NCI-H774 (cell line): ENCODE measurements at places on chromosomes 3 and 15.
A peak's percentile ranks its signal among the peaks of the same experiment; 100 is the strongest.

GRCh38 chr3:33639889-33640288 is 78.2 kb downstream of the CLASP2 start:
- DNase-seq = no peak

GRCh38 chr15:34126522-34126921 is 24.6 kb downstream of the PGBD4 start:
- no peak for DNase-seq

DNA sequence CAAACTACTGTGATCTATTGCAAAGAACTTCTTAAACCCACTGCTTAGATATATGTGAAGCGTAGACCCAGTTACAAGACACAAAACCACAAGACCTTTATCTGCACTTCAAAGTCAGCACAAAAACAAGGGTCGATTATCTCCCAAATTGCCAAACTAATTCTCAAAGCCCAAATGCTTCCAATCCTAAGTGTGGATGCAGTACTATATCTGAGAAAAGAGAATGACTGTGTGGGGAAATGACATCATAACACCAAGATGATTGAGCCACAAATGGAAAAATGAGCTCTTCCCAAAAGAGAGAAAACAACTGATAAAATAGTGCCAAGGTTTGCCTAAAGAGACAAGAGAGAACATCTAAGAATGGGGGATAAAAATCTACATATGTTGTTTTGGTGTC is 86.2 kb downstream of the MEIS2 start:
- no peak for DNase-seq

DNA sequence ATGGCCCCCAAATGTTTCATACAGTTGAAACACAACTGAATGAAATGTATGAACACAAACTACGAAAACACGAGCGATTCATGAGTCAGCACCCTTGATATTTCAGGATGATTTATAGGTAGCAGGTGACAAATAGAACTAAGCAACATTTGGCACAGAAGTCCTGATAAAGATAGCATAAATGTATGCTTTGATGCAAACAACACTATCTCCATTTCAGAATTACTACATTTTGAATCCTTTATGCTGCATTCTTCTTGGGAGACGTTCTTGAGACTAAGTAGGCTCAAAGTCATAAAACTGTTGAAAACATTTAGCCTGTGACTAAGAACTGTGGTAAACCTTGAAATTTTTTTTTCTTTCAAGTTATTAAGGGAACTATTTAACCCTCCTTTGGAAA is 200.3 kb upstream of the ICE2 start:
- DNase-seq = no peak

DNA sequence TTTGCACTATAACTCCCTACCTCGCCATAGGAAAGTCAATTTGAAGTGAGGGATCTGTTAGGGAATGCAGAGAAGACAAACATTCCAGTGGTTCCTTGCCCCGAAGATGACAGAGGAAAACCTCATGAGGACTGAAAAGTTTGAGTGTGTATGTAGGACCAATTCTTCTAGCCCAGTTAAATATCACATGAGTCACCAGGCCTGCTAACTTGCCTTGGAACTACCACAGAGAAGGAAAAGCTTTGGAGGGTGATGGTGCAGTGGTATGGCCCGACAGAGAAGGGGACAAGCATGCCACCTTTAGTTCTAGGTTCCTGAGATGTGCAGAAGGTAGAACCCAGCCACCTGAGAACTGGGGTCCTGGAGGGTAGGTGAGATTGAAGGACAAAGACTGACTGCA is 2.6 kb upstream of the UPK1B start:
- no peak for DNase-seq

DNA sequence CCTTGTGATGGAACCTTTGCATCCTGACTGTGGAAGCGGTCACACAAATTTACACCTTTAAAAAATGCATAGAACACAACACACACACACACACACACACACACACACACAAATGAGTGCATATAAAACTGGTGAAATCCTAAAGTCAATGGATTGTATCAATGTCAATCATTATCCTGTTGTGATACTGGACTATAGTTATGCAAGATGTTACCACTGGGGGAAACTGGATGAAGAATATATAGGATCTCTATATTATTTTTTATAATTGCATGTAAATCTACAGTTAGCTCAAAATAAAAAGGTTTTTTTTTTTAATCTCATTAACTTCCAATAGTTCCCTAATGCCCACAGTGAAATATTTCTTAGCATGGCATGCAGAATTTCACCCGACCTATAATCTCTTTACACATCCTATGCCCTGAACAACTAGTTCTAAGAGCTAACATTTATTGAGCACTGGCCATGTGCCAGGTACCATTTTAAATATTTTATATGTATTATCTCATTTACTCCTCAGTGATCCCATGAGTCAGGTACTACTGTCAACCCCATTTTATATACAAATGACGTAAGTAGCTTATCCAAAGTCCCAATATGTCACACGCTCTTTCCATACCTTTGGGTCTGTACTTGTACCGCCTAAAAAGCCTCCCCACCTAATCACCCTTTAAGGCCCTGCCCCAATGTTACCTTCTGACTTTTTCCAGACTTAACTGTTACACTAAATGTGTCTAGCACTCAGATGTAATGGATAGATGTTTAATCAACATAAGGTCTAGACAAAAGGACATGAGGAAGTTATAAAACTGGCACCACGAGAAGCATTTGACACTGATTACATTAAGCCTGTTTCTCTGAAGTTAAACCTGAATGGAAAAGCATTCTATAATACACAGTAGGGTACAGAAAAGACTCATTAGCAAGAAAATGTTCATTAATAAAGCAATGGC is 5.5 kb downstream of the ABCC5 start:
- no peak for DNase-seq

DNA sequence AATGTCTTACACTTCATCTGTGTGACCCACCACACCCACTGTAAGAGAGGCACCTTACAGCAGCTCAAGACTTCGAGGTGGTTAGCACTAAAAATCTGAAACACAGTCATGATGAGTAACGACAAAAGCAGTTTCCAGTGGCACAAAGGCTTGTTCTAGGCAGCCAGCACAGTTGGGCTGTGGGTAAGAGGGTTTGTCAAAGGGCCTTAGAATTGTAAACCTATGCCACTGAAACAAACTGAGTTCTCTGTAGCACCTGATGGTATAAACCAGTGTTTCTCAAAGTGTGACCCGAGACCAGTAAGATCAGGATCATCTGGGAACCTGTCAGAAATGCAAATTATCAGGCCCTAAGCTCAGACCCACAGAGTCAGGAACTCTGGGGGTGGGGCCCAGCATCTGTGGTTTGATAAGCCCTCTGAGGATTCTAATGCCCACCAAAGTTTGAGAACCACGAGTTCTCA is 36.5 kb downstream of the DAPK2 start:
- no peak for DNase-seq

DNA sequence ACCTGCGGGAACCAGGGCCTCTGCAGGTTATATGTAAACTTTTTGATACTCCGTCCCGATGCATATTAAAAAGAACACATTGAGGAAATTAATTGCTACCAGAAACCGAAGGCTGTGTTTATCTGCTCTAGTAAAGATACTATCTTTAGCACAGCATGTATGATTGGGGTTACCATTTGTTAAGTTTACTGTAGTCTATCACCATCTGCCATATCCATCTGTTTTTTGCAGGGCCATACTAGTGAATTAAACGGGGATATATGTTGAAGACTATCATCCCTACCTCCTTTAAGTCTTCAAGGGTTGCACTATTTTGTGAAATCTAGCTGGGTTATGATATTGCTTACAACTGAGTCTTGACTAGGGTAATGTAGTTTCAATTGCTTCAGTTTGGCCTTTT is 597.0 kb downstream of the SQOR start:
- DNase-seq = no peak

DNA sequence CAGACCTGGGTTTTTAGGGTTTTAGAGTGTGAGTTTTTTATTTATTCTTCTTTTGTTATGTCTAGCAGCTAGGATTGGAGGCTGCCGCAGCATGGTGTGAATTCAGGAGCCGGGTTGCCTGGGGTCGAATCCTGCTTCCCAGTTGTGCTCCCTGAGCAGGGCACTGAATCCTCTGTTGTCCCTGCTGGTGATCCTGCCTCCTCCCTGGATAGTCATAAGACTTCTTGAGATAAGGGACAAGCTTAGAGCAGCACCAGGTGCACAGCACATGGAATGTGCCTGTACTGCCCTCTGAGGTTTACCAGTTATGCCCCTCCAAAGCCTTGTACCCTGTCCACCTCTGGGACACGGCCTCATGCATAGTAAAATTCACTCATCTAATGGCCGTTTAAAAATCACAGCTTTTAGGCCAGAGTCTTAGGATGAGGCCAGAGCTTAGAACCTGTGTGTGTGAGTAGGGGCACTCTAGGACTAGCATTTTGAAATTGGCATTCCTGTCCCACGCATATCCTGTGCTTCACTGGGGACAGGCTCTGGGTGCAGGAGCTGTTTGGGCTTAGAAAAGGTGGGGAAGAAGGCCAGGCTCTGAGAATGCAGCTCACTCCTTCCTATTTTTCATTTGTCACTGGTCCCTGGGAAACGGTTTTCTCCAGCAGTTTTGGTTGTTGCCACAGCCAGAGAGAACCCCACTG is 47.7 kb downstream of the CHCHD6 start:
- DNase-seq = no peak

- no peak for DNase-seq
These were observed 17.1 kb downstream of the CYP19A1 start for GRCh38 chr15:51321316-51321715.

DNA sequence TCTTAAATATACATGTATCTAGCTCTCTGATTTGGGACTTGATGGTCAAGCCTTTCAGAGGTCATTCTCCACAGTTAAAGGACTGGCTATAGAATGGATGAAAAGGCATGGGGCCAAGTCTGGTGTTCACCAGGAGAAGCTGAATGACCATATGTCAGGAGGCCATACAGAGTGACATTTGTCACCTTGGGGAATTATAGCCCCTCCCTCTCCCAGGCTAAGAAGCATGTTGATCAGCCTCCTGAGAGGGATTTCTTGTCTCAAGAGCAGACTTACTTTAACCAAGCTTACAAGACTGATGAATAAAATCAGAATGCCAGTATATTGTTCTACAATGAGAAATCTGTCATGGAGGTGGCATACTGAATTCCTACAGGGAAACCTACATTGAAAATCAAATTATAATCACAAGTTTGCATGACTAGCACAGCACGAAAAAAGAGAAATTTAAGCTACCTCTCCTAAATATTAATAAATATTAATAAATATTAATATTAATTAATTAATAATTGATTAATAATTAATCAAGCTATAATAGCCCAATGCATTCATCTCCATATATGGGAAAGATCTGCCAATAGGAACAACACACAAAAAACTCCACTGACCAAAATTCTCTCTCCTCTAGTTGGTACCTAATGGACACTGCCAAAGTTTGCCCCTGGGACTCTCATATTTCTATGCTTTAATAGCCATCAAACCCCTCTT is 47.3 kb downstream of the ATP8B4 start:
- DNase-seq = no peak

GRCh38 chr3:129576514-129577352 is 29.7 kb downstream of the PLXND1 start:
- DNase-seq = peak; percentile 70

GRCh38 chr3:33915796-33916546 is 117.5 kb downstream of the PDCD6IP start:
- no peak for DNase-seq

- DNase-seq = no peak
These were observed 62.2 kb downstream of the MB21D2 start for GRCh38 chr3:192855434-192855833.

GRCh38 chr3:54671511-54671910 is 256.3 kb downstream of the LRTM1 start:
- no peak for DNase-seq

DNA sequence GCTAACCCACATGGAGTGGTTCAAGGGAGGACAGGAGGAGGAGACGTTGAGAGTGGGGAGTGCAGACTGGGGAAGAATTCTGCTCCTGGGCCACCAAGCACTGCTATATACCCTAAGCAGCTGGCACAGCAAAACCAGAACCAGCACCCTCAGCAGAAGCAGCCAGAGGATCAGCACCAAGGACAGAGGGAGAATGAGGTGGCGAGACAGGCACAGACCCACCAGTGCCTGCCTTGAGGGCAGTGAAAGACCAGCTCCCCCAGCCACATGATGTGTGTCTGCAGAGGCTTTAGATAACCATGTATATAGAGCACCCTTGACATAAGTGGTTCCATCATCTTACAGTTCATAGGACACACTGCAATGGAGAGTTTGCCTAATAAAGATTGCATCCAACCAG is 319.0 kb downstream of the GABRB3 start:
- no peak for DNase-seq

- no peak for DNase-seq
These were observed 27.4 kb upstream of the ROPN1 start for GRCh38 chr3:124019291-124019690.

DNA sequence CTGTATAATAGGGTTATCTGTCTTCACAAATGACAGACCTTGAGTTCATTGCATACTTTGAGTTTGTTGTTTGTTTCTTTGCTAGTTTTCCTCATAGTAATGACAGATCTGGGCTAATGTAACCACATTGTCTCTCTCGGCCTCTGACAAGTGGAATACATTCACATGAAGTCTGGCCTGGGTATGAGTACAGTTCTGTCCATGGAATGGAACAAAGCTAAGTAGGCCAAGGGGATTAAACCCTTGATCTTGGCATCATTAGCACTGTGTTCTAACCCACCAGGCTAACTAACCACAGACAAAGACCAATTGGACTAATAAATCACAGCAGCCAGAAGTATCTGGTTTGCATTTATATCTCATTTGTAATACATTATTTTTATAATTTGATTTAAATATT is 7.6 kb upstream of the VGLL3 start:
- DNase-seq = no peak

DNA sequence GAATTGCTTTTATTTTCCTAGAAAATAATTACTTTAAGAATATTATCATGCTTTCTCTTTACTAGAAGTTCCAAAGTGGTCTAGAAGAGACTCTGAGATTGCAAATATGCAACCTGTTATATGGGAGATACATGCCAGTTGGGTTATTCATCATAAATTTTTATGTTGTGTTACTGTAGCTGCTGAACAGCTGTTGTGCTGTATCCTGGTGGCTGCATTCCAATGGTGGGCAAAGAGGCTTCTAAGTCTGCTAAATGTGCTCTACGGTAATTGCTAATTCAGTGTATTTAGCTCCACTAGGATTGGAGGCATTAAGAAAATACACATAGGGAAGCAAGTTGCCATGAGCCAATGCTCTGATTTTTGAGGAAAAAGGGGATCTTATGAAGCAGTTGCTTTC is 409.0 kb downstream of the TUSC7 start:
- no peak for DNase-seq

- no peak for DNase-seq
These were observed 59.3 kb downstream of the CTDSPL start for GRCh38 chr3:37921025-37921424.

DNA sequence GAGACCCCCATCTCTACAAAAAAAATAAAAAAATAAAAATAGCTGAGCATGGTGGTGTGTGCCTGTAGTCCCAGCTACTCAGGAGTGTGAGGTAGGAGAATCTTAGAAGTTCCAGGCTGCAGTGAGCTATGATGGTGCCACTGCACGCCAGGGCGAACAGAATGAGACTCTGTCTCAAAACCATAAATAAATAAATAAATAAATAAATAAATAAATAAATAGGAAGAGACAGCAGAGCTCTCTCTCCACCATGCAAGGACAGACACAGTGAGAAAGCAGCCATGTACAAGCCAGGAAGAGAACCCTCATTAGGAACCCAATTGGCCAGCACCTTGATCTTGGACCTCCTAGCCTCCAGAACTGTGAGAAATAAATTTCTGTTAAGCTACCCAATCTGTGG is 5.4 kb upstream of the C15orf61 start:
- no peak for DNase-seq

GRCh38 chr3:191792580-191792979 is 331.6 kb downstream of the PYDC2 start:
- DNase-seq = no peak

GRCh38 chr15:21267671-21268395 is 172.5 kb downstream of the POTEB3 start:
- DNase-seq = no peak
